Hindlimb muscle (tissue), 1 donor: ENCODE measurements at places on chromosomes 6 and 20.

- DNase-seq: no peak
These were observed 16.7 kb downstream of the RAET1E start for GRCh38 chr6:149881066-149881766.

DNA sequence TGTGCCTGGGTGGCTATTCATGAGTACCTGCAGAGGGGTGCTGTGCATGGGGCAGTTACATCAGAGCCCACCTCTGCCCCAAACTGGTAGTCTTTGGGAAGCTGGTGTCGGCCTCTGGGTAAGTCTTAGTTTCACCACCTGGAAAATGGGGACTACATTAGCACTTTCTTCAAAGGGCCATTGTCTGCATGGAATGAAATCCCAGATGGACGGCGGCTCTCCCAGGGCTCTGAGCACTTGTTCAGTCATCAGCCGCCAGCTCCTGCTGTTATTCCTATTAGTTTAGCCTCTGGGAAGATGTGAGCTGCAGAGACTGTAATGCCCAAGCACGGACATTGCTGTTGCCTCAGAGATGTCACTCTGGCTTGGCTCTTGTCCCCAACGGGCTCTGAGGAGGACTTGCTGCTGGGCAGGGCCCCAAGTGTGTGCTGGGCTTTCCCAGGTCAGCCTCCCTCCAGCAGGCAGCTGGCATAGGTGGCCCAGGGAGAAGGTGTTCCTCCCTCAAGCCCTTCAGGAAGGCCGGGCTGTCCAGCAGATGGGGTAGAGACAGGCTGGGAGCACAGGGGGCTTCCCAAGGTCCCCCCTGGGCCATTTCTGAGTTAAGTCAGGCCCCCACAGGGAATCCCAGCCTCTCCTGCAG is 268.3 kb downstream of the TFAP2C start:
- no peak for DNase-seq

- DNase-seq: no peak
These were observed 10.9 kb upstream of the TDRD6 start for GRCh38 chr6:46676604-46677313.

GRCh38 chr20:2333821-2334220 is 38.0 kb downstream of the TGM3 start:
- DNase-seq: no peak

- no peak for DNase-seq
These were observed 8.4 kb downstream of the GABBR1 start for GRCh38 chr6:29624520-29624961.

GRCh38 chr6:37125774-37126492 is 44.0 kb upstream of the PIM1 start:
- DNase-seq: no peak

GRCh38 chr6:219641-220198 is 72.6 kb upstream of the DUSP22 start:
- DNase-seq: peak; percentile 34

DNA sequence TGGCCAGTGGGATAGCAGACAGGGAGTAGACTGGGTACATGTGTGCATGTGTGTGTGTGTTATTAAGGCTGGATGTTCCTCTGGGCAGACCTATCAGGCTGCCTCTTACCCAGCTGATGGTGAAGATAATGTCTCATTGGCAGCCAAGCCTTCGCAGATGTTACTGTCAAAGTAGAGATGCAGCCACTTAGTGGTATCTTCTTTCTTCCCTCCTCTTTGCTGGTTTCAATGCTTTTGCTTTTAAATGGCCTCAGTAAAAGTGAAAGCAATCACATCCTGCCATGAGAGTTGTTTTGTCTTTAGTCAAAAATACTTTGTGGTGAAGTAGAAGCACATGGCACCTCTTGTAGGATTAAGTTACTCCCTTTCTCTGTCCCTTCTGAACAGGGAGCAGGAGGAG is 57.5 kb downstream of the SNRNP48 start:
- DNase-seq: no peak

DNA sequence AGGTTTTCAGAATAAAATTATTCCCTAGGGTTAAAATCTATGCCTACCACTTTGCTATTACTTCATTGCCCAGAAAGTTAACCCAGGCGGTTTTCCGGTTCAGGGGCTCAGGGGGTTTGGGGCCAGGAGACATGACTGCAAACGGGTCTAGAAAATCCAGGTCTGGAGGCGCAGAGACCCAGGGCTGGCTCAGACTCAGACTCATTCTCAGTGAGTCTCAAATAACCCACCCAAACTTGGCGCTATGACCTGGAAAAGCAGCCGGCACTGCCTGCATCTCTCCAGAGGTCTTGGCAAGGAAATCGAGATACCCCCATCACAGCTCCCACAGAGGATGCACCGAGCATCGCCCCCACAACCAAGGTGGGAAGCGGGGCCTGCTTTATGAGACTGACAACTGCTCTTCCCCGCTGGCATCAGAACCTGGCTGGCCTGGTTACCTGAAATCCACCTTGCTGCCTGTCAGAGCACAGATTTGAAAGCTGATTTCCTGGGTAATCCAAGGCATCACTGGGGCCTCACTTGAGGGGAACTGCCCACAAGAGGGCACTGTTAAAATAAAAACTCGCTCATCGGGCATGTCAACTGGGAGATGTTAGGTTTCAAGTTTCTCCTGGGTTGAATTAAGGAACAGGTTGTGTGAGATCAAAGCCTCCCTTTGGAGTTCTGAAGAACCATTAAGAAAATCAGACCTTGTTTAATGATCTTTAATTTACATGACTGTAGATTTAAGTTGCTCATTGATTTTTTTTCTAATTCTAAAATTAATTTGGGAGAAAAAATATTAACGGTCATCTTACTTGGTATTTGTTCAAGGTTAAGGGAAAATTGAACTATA is 55.1 kb downstream of the KIF16B start:
- peak; percentile 16 for DNase-seq

GRCh38 chr6:120700001-120700400 is 634.3 kb downstream of the TBC1D32 start:
- DNase-seq: no peak

DNA sequence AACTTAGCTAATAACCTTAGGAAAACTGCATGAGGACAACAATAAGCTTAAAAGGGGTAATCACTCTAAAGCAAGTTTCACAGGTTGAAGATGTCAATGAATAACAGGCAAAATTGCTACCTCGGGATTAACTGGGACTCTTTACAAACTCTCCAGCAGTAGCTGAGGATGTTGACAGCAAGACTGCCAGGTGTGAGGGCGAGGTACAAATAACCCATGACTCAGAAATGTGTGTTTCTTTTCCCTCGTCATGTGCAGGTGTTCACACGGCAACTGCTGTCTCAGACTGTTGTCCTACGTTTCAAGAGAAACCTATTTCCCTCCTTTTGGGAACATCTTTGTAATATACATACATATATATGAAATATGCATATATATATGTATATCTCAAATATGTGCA is 15.9 kb downstream of the BCAS1 start:
- no peak for DNase-seq

- DNase-seq: no peak
These were observed 52.0 kb upstream of the TULP1 start for GRCh38 chr6:35564733-35565132.

DNA sequence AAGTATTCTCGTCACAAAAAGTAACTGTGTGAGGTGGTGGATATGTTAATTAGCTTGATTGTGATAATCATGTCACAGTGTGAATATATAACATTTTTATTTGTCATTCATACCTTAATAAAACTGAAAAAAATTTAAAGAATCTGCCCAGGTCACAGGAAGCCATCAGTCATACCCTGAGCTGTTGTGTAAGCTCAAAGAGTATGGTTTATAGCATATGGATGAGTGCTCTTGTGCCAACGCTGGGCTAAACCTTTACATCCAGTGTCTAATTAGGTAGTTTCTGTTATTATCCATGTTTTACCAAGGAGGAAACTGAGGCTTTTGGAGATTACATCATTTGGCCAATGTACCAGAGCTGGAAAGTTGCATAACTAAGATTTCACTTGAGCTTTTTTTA is 11.4 kb downstream of the PKIG start:
- no peak for DNase-seq

DNA sequence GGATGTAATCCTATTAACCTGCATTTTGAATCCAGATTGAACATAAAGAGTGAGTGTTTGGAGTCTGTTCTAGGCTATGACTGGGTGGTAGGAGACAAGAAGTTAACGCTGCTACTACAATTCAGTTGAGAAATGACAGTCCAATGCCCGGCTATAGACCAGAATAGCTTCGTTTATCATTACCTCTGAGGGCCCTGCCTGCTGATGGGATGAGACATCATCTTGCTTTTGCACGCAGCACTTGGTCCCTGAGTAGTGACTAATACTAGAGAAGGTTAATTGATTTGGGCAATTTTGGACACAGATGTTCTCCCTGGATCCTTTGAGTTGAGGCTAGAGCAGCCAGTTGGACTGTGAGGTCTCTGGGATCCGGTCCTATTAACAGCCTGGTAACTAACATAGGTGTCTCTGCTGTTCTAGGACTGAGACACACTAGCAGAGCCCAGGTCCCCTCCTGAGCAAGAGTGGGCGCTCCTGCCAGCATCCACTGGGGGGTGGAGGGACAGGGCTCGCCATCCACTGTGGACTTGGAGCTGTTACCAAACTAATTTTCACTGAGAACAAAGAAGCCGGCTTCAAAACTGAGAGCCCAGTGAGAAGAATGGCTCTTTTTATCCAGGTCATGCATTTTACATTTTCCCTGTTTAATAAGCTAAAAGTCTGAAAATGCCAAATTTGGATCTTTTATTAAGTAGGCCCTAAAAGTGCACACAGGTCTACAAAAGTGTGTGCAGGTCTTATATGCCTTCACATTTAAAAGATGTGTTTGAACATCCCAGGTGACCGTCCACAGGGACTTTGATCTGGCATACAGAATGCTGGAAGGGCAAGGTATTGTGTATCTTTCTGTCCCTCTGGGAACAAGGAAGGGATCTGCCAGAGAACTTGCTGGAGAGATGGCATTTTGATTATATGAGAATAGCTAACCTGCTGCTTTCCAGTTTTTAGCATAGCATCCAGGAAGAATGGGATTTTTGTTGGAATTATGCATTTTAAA is 212.5 kb downstream of the CDH4 start:
- no peak for DNase-seq

DNA sequence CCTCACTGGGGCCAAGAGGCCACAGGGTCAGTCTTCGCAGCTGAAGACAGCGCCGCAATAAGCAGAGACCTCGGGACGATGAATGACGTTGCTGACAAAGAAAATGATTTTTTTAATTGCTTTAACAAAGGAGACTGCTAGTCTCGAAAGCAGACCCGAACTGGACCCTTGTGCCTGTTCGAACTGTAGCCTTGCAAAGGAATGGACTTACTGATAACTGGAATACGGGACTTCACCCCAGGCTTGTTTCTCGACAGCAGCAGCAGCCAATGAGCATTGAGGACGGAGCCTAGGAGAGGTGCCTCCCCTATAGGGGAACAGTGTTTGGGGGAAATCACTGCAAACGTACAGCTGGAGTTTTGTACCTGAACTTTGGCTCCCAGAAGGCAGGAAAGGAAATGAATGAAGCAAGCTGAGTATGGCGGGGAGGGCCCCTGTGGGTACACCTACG is 1.3 kb upstream of the TAF4 start:
- no peak for DNase-seq

GRCh38 chr6:46134216-46134615 is 4.4 kb downstream of the ENPP4 start:
- no peak for DNase-seq

- DNase-seq: no peak
These were observed 21.9 kb downstream of the TOP1 start for GRCh38 chr20:41050361-41051008.

DNA sequence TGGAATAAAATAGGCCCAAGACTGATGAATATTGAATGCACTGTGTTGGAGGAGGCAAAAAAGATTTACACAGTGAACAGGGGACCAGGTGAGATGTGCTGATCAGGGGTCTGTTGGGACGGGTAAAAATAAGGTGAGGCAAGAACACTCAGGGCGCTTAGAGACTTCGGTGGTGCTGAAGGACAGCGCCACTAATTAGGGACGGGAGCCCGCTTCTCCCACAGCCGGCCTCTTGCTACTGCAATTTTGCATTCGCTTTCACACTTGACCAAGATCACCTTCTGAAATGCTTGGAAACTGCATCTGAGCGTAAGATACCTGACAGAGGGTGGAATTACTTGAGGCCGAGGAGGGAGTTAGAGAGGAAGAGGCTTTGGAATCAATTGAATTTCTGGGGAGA is 7.3 kb downstream of the TFAP2D start:
- peak; percentile 15 for DNase-seq

DNA sequence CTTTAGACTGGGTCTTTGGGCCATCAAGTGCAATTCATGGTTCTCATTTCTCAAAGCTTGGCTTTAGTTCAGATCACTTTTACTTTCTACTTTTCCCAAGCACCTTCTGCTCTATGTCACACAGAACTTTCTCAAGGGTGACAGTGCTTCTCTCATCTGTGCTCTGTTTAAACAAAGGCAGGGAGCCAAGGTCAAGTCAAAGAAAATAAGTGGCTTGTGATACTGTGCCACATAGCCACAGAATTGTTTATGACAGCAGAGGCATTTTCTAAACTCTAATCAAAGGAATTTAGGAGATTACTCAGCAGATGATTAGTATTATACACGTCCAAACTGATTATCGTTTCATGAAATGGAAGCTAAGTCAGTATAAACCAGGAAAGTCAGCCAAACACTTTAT is 348.0 kb downstream of the HDGFL1 start:
- no peak for DNase-seq

DNA sequence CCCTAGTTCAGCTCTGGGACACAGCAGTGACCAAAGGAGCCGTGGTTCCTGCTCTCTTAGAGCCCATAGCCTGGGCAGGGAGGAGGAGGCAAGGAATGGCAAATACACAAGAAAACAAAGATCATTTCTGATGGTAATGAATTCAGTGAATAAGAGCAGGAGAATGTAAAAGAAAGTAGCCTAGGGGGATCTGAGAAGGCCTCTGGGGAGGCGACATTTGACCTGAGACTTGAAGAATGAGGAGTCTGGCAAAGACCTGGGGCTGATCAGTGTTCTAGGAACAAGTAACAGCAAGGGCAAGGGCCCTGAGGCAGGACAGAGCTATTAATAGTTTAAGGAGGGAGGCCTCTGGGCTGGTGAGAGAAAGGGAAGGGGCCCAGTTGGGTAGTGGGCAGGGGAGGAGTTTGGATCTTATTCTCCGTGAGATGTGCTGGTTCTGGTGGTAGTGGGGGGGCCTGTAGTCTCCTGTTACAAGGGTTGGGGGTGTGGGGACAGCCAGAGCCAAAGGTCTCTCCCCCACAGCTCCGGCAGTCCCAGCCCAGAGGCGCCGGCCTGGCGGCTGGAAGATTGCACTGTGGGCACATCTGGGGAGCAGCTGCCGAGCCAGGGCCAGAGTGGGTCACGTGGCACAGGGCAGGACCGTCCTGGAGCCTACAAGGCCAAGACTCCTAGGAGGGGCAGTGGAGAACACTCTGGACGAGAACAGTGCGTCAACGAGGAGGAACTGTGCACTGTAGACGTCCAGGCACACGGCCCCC is 9.3 kb upstream of the ID1 start:
- no peak for DNase-seq

DNA sequence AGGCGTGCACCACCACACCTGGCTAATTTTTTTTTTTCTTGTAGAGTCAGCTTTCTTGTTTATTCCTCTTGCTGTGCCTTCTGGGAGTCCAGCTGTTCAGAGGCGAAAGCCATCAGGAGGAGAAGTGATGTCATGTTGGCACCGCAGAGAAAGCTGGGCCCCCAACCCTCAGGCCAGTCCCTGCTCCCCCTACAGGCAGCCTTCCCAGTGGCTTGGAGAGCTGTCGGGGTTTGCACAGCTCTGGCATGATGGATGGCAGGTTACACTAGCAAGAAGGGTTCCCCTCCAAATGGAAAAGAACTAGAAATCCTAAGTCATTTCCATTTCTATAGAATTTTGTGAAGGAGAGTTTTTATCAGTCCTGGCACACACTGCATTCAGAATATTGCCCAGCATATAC is 72.6 kb downstream of the C6orf52 start:
- DNase-seq: no peak
